ENCODE measurements at places on chromosomes 12 and 14.

DNA sequence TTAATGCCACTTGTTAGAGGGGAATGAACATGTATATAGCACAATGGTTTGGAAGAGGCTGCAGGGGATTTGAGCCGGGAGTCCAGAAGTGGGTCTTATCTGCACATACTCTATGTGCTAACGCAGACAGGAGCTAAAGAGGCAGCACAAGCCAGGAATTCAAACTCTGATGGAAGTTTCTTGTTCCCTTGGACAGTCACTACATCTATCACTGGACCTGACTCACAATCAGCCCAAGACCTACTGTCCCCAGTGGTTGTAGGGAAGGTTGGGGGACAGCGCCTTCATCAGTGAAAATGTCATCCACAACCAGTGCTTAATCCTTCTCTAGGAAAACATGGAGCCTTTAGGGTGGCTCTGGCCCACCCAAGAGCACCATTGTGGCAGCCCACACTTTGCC is 107.8 kb downstream of the GCH1 start:
- DNase-seq = no peak

GRCh38 chr12:129681830-129682229 is 222.0 kb downstream of the TMEM132D start:
- no peak for DNase-seq

GRCh38 chr12:54759751-54760150 is 94.6 kb upstream of the MUCL1 start:
- peak; percentile 63 for DNase-seq

- DNase-seq = no peak
Observed at GRCh38 chr14:70585231-70585630, 15.2 kb downstream of the MED6 start.

DNA sequence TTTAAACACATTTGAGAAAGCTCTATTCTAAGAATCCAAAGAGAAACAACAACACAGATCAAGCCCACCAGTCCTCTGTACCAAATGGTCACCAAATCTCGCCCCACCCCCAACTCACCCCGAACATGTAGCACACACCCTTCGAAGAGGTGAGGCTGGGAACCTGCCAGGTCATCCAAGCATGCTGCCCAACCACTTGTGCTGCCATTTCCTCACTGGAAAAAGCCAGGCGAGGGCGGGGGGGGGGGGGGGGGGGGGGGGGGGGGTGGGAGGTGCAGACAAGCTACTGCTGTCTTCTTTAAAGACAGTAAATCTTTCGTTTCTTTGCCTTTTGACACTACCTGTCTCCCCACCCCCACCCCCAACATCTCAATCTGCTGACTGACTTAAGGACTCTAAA is 59.9 kb downstream of the SETD3 start:
- no peak for DNase-seq

GRCh38 chr12:100826323-100826722 is 31.7 kb downstream of the ANO4 start:
- peak; percentile 50 for DNase-seq

- DNase-seq = no peak
Observed at GRCh38 chr14:71555654-71556559, 376.3 kb upstream of the RGS6 start.

DNA sequence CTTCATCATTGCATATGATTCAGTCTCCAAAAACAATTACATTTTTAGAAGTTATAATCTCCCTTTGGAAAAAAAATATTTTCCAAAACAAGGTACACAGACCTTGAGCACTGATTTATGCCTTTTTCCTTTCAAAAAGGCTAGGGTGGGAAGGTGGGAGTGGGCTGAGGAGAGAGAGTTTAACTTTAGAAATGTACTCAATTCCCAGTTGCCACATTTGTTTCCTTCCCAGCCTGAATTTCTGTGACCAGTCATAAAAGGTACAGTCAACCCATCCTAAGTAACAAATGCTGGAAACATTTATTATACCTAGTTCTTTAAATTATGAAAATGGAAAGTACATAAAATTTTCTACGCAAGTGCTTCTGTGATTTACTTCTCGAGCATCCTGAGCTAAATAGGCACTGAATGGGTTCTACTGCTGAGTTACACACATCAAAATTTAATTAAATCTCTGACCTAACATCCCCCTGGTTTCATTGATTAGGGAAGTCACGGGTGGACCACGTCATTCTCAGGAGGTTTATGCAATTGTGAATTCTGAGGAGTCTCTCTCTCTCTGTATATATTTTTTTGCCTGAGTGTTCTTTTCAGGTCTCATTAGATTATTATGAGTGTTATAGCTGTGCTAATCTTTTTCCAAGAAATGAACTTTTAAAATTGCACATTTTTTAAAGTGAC is 371.8 kb downstream of the BTG1 start:
- no peak for DNase-seq

GRCh38 chr12:98296462-98297079 is 218.8 kb upstream of the TMPO start:
- DNase-seq = no peak

DNA sequence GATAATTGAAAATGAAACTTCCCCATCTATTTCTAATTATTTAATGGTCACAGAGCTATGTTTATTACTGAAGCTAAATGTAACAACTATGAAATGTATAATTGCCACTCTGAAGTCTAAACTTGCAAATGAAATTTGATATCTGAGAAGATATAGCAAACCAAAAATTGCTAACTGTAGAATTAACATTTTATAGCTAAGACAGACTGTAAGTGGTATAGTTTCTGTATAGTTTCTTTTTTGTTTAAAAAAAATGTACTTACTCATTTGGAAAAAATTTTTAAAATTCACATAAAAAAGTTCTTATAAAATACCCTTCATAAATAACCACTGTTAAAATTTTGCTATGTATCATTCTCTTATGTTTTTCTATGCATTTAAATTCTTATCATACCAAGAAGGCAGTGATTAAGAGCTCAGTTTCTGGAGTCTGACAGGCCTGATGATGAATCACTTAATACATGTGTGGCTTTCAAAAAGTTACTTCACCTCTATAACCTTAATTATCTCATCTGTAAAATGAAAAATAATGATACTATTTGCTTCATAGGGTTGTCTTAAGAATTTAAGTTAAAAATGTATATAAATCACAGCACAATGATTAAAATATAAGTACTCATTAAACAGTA is 214.7 kb upstream of the GARIN2 start:
- DNase-seq = no peak

GRCh38 chr12:57237596-57237931 is 8.1 kb downstream of the SHMT2 start:
- no peak for DNase-seq

DNA sequence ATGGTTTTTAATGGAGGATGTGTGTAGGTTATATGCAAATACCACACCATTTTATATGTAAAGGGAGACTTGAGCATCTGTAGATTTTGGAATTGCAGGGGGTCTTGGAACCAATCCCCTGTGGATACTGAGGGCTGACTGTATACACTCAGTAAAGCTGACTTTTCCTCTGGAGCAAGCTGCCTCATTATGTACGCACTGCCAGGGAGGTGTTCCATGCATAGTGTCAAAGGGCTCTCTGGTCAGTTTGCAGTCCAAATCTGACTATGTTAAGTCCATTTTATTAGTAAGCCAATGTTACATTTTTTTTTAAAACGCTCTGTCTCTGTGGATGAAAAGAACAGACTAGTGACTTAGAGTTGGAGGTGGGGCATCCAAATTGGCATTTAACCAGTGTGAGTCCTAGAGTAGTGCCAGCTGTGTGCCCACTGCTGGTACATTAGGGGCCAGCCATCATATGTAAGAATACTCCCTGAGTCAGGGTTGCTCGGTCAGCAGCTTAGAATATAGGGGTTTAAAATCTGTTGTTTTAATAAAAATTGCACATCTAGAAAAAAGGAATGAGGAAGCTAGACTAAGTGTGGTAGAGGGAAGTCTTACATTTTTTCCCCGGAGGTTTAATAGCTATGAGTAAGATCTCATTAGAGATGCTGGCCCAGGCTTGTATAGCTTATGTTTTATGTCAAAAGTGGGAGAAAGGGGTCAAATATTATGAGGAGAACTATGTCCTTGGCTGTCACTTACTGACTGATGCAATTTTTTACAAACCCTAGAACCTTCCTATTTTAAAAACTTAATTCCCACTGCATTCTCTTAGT is 87.0 kb downstream of the TESC start:
- DNase-seq = no peak

DNA sequence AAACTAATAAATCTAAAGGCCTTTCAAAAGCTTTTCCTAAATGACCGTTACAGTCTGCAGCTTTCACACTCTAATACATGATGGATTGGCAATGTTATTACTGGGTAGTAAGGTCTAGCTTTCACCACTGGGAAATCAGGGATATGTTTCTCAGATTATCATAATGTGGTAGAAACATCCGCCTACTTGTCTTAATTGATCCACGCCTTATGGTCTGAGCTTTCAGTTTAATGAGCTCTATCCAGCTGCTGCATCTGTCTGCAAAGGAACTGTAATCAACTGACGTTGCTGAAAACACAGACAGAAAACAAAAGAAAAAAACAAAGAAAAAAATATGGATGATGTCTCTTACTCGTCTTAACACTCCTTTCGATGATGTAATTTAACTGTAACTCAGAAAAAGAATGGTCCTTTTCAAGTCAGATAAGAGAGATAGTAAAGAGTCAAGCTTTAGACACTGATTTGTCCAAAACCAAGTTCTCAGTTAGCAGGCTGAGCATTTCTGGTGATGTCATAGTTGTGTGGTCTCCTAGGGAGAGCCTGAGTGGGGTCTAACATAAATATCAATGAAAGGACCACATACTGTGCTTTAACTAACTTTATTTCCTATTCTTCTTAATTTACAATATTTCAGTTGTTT is 85.9 kb downstream of the C2CD5 start:
- no peak for DNase-seq

DNA sequence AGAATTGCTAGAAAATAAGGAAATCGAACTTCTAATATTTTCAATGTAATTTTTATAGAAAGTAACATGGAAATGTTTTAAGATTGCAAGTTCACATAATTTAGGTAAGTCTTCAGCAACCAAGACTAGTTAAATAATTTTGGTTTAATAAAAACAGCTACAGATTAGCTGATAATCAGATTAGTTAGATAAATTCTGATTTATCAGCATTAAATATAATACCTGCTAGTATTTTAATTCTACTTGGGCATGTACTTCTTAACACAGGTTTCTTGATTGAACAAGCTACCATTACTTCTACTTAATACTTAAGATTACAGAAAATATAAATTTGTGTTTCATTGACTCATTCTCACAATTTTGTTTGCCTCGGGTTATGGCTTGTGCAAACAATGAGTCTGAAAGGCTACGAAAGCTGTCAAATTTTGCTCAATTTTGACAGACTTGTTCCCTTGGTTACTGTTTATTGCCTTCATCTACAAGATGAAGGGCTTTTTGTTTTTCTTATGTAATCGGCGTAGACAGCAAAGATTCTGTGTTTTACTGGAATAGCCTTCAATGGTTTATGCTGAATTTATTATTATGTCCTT is 116.1 kb upstream of the NUDT4 start:
- no peak for DNase-seq

GRCh38 chr14:89890589-89890988 is 63.9 kb downstream of the EFCAB11 start:
- no peak for DNase-seq

- DNase-seq = no peak
Observed at GRCh38 chr14:21322716-21323115, 42.8 kb downstream of the RPGRIP1 start.

GRCh38 chr14:90576981-90577660 is 180.3 kb downstream of the CALM1 start:
- DNase-seq = no peak

DNA sequence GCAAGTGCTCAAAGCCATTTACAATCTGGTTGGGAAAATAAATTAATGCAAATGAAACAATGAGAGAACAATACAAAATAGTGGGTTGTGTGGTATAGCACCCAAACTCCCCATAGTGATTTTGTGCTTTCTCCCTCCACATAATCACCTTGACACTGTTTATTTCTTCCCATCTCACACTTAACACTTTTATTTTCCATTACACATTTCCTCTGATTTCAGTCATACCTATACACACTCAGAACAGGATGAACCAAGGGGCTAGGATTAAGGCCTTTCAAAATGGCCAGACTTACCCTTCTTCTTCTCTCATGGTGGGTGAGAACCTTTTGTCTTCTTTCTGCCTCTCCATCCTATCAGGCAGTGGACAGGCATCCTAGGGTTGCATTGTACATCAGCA is 13.9 kb upstream of the PDE1B start:
- DNase-seq = no peak

GRCh38 chr12:84660139-84660538 is 252.5 kb downstream of the SLC6A15 start:
- DNase-seq = no peak

DNA sequence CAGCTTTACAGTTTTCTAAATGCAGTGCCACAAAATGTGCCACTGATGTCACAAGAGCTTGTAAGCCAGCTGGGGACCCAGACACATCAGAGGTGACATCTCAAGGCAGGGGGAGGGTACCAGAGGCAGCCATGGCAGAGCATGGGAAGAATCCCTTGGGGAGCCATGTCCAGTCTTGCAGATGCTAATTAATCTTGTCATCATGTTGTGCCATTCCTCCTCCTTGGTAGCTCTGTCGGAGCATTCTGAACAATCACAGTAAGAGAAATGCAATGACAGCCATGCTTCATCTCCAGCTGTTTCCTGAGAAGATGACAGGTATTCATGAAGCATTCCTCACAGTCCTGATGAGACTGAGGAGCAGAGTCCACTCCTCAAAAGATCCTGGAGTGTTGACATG is 287.9 kb downstream of the RPAP3 start:
- DNase-seq = no peak

GRCh38 chr14:65991104-65991503 is 495.1 kb upstream of the CCDC196 start:
- DNase-seq = no peak

GRCh38 chr14:60641742-60642269 is 7.5 kb downstream of the SIX1 start:
- no peak for DNase-seq

- no peak for DNase-seq
Observed at GRCh38 chr12:120628919-120629318, 11.5 kb upstream of the CABP1 start.

DNA sequence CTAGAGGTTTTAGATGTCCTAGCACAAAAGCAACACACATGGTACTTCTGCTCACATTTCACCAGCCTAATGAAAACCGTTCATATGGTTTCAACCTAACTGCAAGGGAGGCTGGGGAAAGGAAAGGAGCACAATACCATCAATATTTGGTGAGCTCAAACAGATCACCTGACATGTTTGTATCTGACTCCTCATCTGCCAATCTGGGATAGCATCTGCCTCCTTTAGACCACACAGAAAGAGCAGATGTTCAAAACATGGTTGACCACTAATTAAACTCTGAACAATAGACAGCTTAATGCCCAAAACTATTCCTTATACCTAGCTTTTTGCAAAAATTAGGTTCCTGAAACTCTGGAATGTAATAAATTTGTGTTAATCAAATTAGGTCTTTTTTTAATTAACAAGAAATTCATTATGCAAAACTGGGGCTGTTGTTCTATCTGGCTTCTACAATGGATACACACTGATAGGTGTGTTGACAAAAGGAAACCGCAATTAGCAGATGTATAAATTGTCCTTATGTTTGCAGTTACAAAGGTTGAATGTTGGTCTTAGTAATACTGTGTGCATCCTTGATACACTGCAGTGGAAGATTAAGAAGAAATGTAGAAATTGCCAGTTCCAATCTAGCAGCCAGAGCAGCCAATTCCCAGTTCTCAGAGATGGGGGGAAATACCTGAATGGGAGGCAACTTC is 89.3 kb downstream of the DUSP6 start:
- DNase-seq = no peak
